ENCODE measurements at places on chromosomes 2 and 18. TPM values are rescaled to one million over a fixed set of nuclear protein-coding genes. Genes with fewer than 3 reads are reported as not detected.

The SIX2 gene
- total RNA-seq = 11.9 TPM

The SRD5A2 gene
- not detected for total RNA-seq

The AQP12A gene
- not detected for total RNA-seq

The PLCD4 gene
- 0.74 TPM for total RNA-seq

The GPR35 gene
- 1.1 TPM for total RNA-seq

The LRP2 gene
- total RNA-seq = not detected

The CFAP210 gene
- 0.96 TPM for total RNA-seq

The FAM228B gene
- total RNA-seq = 20.7 TPM

The WNT10A gene
- 1.2 TPM for total RNA-seq

The CCL20 gene
- not detected for total RNA-seq

The TTR gene
- not detected for total RNA-seq

The UGT1A3 gene
- total RNA-seq = 67.1 TPM

The SULT1C4 gene
- not detected for total RNA-seq

The SCN3A gene
- not detected for total RNA-seq

The FAM237A gene
- not detected for total RNA-seq

The VIT gene
- not detected for total RNA-seq

The CFC1B gene
- not detected for total RNA-seq

The RGPD8 gene
- 5.0 TPM for total RNA-seq

The ARHGAP28 gene
- total RNA-seq = not detected

The ATP9B gene
- total RNA-seq = 13.0 TPM

The STPG4 gene
- 6.5 TPM for total RNA-seq

The PRSS56 gene
- total RNA-seq = not detected

The SERPINB7 gene
- 4.2 TPM for total RNA-seq

The CPO gene
- not detected for total RNA-seq

The ZNF804A gene
- total RNA-seq = not detected
